GM12864 (cell line): ENCODE measurements at places on chromosomes 12 and 14.

DNA sequence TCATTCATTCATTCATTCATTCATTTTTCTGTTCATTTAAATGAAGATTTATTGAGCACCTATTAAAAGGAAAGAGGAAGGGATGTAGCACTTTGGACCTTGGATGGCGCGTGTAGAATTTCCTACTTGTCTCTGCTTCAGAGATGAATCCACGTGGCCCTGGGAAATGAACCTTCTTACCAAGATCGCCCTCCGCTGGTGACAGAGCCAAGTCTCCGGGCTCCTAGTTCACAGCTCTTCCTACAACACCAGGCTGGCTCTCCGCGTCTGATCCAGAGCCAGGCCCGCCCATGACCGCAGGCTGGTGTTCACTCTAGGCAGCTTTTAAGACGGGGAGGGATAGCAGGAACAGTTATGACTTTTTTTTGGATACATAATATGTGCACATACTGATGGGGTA lies 70.9 kb upstream of the PIWIL1 start:
- no peak for DNase-seq

- DNase-seq = no peak
Observed at GRCh38 chr12:119681111-119681510, 13.2 kb downstream of the PRKAB1 start.

- DNase-seq = no peak
Observed at GRCh38 chr12:1611803-1612572, 17.0 kb upstream of the WNT5B start.

DNA sequence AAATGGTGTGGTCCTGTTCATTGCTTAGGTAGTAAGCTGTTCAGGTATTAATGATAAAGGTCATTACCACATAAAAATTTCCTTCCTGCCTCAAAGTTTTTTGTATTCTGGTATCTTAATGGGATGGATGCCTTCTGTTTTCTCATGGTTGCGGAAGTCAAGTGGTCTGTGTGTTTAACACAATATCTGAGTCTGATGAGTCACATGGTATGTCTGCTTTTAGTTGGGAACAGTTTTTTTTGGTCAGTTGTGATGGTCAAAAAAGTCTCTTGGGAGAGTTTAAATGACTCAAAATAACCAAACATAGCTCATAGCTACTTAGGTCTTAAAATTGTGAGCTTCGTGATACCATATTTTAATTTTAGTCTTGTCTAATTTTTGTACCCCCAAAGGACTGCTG lies 40.7 kb downstream of the STK38L start:
- DNase-seq = peak; percentile 49

DNA sequence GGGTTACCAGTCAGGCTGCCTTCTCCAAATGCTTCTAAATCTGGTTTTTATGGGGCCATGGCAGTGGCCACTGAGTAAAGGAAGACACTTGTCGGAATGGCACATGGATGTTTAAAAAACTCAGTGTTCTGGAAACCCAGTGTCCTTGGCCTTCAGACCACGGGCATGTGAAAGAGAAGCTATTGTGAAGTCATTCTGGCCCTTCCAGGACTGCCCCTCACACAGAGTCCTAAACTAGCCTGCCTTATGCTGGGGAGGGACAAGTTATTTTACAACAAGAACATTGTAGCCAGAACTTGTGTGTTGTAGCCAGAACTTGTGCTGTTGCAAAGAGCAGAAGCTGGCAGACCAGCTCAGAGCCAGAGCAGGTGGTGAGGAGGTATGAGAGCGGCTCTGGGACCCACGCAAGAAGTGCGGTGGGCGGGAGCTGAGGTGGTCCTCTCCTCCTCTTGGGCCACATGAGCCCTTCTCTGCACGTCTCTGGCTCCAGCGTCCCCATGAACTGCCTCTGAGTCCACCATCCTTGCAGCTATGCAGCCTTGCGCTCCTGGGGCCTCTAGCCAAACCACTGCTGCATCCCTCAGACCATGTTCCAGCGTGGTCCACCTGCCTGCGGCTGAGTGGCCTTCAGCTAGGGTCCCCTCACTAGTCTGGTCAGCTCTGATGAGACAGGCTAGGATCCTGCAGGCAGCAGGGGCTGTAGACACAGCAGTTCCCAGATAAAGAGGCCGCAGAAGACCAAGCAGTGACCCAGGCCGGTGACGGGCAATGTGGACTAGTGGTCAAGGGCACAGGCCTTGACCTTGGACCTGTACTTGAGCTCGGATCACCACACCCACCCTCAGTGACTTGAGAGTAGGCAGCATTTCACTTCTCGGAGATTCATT lies 32.5 kb downstream of the MMAB start:
- no peak for DNase-seq

GRCh38 chr14:56797003-56797568 lies 13.2 kb downstream of the OTX2 start:
- no peak for DNase-seq
